ENCODE measurements at places on chromosomes 16 and 17.
A peak's percentile ranks its signal among the peaks of the same experiment; 100 is the strongest.

- no peak for DNase-seq
Measured at GRCh38 chr16:19659554-19659953, 58.5 kb downstream of the KNOP1 start.

DNA sequence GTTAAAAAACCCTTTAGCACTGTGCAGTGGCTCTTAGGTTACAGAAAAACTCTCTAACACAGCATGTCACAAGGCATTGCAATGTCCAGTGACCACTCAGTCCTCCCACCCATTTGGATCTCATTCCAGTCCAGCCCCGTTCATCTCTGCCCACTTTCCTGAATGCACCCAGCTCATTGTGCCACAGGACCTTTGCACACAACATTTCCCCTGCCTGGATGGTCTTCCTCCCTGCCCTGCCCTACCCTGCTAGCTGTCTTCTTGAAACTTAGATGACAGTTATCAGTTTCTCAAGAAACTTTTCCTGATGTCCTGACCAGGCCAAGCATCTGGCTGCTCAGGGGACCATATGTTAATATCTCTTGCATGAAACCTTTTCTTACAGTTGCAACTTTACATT is 67.2 kb downstream of the WWP2 start:
- no peak for DNase-seq

- DNase-seq = no peak
Measured at GRCh38 chr17:47220531-47220999, 11.4 kb downstream of the MYL4 start.

- no peak for DNase-seq
Measured at GRCh38 chr17:15006421-15007128, 258.6 kb downstream of the PMP22 start.

GRCh38 chr16:71337631-71338030 is 20.9 kb upstream of the CALB2 start:
- DNase-seq = no peak

- DNase-seq = no peak
Measured at GRCh38 chr17:79861413-79862216, 22.4 kb upstream of the CBX4 start.

DNA sequence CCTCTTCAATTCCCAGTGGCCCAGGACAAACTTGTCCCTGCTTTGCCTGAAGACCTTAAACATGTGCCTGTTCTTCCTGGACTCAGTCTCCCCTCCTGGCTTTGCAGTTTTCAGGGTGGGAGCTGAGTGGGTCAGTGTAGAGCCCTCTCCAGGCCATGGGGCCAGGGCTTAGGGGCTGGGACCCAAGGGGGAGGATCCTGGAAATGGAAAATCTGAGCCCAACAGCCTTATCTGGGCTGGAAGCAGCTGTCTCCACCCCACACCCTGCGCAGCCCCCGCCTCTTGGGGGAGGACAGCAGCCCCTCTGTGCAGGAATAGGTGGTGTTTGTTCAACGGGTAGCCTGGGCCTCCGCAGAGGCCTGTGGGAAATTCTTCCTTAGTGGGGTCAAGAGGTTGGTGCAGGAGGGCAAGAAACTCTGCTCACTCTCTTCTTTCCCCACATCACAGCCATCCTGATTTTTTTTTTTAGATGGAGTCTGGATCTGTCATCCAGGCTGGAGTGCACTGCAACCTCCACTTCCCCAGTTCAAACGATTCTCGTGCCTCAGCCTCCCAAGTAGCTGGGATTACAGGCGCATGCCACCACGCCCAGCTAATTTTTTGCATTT is 6.8 kb upstream of the SMTNL2 start:
- DNase-seq = no peak

DNA sequence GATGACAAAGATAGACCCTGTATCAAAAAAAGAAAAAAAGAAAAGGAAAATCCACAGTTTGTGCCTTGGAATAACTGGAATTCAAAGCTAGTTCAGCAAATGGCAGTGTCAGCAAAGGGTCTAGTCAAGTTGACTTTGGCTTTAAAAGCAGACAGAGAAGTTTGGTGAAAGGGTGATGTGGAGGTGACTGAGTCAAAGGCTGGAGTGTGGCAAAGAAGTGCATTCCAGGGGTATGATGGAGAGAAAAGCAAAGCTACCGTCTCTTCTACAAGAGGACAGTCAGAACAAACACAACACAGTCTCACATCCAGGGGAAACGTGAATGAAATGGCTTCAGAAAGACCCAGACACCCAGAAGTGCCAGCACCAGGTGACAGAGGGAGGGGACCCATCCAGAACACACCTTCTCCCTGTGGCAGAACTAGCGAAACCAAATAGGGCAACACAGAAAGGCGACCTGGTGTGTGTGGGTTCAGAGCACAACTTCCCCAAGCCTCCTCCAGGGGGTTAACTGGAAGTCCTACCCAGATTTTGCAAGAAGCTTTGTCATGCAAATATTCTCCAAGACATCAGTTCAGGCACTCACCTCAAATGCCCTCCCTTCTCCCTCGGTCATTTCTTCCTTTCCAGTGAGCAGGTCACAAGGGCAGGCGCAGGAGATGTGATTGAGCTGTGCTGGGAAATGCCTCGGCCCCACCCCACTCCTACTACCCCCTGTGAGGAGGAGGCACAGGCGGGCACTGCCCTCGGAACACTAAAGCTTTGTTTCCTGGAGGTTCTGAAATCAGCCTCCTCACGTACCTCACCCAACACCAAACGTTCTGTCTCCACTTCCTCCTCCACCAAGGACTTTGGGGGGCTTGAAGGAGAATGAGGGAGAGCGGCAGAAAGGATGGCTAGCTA is 481.9 kb downstream of the SOX9 start:
- no peak for DNase-seq

- DNase-seq = no peak
Measured at GRCh38 chr16:330741-331140, 21.8 kb downstream of the AXIN1 start.

- DNase-seq = peak; percentile 42
Measured at GRCh38 chr16:25014500-25015147, 545 bp downstream of the ARHGAP17 start.

GRCh38 chr17:42686520-42687128 is 4.3 kb downstream of the CNTNAP1 start:
- no peak for DNase-seq

- no peak for DNase-seq
Measured at GRCh38 chr16:16124438-16124837, 98.9 kb downstream of the ABCC6 start.

- DNase-seq = no peak
Measured at GRCh38 chr17:76597156-76598003, 11.7 kb upstream of the ST6GALNAC2 start.

DNA sequence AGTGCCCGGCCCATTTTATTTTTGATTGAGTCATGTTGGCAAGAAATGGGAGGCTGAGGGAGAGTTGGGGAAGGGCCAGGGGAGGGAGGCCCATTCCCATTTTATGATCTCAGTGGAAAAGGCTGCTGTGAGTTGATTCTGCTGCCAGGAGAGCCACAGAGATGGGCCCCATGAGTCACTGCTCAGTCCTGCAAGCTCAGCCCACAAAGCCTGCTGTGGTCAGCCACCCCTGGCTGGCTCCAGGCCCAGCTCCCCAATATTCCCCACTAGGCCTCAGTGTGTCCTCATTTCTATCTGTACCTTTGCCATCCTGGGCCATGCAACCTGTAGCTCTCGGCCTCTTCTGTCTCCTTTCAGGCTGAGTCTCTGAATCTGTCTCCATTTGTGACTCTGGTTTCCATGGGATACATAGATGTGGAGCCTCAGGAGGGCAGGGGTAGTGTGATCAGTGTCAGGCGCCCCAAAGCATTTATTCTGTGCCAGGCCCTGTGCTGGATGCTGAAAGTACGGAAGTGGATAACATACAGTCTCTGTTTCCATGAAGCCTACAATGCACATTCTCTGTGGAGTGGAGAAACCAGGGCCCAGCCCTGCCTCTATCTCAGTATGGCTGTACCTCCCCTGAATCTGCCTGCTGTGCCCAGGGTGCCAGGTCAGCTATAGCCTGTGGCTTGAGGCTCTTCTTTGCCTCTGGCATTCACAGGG is 1.9 kb upstream of the PLEKHG4 start:
- peak; percentile 54 for DNase-seq

GRCh38 chr16:22117609-22118008 is 25.3 kb downstream of the VWA3A start:
- DNase-seq = no peak

DNA sequence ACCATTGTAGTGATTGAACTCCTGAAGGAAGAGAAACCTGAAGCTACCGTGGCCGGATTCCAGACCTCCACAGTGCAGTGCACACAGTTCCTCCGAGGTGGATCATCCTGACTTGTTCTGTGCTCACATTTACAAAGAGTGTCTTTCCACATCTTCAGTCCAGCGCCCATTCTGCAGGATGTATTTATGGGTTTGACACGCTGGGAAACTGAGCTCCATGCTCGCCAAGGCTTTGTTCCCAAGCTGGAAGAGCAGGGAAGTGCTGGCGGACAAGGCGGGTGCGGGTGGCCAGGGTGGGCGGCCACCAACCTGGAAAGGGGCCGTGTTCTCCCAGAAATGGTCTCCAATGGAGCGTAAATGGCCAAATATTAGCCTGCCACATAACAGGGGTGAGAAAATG is 227.9 kb downstream of the IRF8 start:
- DNase-seq = no peak

GRCh38 chr17:20105539-20106280 is 96.6 kb downstream of the SPECC1 start:
- DNase-seq = no peak

- peak; percentile 50 for DNase-seq
Measured at GRCh38 chr17:78357177-78357586, 2.7 kb downstream of the SOCS3 start.

DNA sequence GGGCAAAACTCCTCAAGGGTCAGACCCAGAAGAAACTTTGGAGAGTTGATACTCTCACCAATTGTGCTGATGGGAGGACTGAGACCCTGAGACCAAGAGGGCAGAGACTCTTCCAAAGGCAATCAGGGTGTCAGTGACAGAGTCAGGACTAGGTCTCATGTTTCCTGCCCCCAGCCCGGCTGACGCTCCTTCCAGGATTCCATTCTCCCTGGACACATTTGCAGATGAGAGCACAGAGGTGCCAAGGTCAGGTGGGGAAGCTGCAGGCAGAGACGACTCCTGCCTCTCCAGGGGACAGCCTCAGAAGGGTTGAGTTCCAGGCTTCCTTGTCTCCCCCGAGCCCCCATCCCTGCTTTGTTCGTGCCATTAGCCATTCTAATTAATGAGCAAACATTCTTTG is 174.1 kb downstream of the WSCD1 start:
- no peak for DNase-seq

- DNase-seq = no peak
Measured at GRCh38 chr16:85749771-85750145, 1.1 kb downstream of the C16orf74 start.

DNA sequence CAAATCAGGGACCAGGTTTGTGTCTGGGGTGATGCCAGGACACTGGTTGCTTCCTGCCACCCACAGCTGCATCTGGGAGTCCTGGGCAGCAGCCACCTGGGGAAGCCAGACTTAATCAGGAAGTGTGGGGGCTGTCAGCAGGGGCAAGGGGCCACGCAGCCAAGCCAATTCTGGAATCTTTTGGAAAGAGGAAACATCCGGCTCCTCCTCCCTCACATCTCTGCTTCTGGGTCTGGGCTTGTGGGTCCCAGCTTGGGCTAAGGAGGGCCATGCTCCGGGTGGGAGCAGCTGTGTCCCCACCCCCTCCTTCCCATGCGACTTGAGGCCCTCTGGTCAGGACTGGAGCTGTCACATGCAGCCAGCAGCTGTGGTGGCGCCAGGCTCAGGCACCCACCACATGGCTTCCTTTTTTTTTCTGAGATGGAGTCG is 37.0 kb upstream of the CCDC182 start:
- DNase-seq = no peak

GRCh38 chr17:57705921-57706695 is 39.0 kb downstream of the CCDC182 start:
- no peak for DNase-seq

DNA sequence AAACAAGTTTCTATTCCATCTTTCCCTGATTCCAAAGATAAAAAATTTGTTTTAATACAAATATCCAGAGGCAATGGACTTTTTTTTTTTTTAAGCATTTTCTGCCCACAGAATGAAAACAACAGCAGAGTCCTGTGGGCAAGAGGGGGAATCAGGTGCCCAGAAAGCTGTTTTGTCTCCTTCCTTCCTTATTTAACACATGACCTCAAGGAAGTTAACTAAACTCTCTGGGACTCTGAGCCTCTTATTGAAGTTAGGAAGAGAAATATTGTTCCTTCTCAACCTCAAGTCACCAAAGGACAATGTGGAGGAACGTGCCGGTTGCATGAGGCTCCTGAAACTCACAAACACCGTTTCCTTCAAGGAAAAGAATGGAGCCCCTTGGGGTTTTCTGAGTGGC is 34.9 kb downstream of the LITAF start:
- DNase-seq = no peak

- no peak for DNase-seq
Measured at GRCh38 chr16:56094231-56094630, 97.1 kb upstream of the GNAO1 start.

DNA sequence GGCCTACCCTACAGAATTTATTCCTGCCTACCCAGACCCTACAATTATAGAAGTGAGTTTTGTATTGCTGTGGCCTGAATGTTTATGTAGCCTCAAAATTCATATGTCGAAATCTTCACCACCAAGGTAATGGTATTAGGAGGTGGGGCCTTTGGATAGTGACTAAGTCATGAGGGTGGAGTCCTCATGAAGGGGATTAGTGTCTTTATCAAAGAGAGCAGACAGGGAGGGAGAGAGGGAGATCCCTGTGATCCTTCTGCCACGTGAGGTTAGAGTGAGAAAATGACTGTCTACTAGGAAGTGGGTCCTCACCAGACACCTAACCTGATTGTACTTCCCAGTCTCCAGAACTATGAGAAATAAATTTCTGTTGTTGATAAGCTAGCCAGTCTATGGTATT is 981 bp upstream of the DUXB start:
- no peak for DNase-seq

GRCh38 chr17:75271955-75272847 is 1.2 kb upstream of the MIF4GD start:
- DNase-seq = no peak

DNA sequence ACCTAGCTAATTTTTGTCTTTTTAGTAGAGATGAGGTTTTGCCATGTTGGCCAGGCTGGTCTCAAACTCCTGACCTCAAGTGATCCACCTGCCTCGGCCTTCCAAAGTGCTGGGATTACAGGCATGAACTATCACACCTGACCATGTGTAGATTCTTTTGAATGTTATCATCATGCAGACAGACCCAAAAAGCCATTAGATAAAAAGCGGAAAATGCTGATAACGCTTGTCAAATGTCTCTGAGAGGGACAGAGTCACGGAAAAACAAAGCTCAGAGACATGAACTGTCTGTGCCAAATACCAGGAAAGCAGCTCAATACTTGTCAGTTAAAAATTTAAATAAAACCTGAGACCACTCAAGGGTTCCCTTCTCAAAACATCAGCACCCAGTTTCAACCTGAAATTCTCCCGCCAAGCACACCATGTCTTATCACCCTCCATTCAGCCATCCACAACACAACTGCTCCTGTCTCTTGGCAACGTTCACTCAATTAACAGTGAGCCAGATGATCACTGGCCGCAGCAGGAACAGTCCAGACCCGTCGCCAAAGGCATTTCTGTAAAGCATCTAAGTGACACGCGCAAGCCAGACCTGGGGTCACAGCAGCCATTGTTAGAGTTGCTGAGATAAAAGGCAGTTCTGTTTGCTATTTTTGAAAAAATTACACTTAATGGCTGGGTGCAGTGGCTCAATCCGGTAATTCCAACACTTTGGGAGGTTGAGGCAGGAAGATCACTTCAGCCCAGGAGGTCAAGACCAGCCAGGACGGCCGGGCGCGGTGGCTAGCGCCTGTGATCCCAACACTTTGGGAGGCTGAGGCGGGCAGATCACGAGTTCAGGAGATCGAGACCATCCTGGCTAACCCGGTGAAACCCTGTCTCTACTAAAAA is 29.7 kb downstream of the FANCA start:
- no peak for DNase-seq

Measured in stimulated activated CD8-positive, alpha-beta memory T cell treated with anti-CD3 and anti-CD28 coated beads, Interleukin-4, amount 100 ng/mL, for 48 hours (primary cell).